ENCODE measurements at places on chromosomes 12 and 14.
A peak's percentile ranks its signal among the peaks of the same experiment; 100 is the strongest.

DNA sequence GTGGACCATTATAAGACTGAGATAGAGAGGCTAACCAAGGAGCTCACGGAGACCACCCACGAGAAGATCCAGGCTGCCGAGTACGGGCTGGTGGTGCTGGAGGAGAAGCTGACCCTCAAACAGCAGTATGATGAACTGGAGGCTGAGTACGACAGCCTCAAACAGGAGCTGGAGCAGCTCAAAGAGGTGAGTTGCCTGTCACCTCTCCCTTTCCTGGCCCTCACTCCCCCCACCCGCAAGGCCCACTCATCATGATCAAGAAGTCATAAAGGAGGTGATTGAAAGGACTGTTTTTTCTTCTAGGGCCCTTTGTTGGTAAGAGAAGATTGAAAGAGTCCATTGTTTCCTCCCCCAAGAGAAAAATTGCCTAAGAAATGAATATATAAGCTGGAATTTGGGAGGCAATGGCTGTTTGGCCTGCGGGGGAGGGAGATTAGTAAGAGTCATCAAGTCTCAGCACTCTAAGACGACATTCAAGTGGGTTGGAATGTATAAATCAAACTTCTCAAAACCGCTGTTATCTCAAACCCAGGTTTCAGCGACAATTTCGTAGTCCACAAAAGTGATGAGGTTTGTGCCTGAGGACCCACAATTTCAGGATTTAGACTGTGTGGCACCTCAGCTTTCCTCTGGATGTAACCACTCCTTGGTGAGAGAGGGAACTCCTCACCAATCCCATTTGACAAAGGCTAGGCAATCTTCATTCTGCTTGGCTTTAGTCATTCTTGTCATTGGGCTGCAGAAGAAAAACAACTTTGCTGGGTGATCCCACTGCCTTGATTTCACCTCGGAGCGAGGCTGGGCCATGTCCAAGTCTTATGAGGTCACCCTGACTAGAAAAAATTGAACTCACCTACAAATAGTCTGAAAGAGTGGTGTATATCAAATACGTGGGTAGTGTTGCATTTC is 966 bp downstream of the BICD1 start:
- DNase-seq, result peak; percentile 69

DNA sequence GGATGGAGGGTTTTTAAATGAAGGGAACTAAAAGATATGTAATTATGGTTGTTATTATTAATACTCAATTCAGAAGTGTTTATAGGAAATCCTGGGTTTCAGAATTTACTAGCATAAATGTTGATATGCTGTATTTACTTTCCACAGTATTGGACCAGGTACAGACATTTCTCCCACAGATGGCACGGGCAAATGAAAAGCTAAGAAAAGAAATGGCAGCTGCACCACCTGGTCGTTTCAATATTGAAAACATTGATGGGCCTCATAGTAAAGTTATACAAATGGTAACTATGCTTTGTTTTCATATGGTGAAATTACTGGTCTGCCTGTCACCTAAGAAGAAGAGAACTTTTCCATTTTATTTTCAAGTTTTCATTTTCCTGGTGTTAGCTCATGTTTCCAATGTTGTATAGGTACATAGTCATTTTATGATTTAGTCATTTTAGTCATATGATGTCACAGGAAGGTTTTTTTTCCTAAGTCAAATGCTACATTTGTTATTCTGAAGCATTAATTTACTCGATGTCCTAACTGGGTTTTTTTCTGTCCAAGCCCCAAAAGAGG is 5.5 kb downstream of the NOPCHAP1 start:
- DNase-seq, result no peak

DNA sequence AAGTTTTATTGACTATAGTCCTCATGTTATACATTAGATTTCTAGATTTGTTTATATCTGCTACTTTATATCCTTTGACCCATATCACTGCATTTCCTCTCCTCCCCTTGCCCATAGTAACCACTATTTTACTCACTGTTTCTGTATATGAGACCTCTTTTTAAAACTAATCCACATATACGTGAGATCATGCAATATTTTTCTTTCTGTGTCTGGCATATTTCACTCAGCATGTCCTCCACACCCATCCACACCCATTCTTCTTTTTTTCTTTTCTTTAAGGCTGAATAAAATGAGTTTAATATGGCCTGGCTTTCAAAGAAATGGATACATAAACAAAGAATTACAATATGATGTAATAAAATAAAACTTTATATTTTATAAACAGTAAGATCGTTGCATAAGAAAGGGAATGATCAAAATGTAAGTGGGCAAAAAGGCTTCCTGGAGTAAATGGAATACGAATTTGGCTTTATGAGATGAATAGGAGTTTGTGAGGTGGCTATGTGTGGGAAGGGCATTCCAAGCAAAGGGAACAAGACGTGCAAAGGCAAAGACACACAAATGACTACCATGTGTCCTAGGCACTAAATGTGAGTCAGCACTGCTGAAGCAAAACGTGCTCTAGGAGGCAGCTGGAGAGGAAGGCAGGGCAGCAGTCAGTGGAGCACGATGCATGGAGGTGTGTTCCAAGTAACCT is 53.2 kb upstream of the HIF1A start:
- no peak for DNase-seq

DNA sequence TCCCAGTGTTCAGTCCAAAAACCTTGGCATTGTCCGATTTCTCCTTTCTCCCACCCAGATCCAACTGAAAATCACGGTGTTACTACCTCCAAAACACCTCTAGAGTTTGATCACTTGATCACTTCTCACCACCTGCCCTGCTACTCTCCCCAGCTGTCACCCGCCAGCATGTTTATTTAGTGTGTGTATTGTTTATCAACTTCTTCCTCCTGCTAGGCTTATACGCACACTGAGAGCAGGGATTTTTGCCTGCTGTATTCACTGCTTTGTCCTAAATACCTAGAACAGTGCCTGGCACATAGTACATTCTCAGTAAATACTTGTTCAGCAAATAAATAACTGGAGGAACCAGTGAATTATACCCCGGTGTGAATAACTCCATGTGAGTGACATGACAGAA is 5.0 kb downstream of the BDKRB1 start:
- DNase-seq, result no peak

DNA sequence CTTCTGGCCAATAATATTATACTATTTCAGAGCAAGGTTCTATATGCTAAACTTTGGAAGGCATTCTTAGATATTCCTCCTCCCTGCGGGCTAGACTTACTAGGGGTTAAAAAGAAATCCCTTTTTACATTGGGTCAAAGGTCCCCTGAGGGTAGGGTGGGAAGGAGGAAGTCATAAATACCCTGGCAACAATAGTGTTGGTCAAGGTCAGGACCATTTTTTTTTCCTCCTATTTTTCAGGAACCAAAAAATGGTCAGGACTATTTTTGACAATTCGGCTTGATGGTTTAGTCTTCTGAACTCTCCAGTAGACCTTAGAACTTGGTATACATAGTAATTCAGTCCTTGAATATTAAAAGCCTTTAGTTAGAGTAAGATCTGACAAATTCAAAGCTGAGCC is 4.5 kb upstream of the NANOG start:
- no peak for DNase-seq

GRCh38 chr12:96143827-96144565 is 50.2 kb upstream of the ELK3 start:
- no peak for DNase-seq

GRCh38 chr14:81633496-81633895 is 99.8 kb upstream of the SEL1L start:
- no peak for DNase-seq

DNA sequence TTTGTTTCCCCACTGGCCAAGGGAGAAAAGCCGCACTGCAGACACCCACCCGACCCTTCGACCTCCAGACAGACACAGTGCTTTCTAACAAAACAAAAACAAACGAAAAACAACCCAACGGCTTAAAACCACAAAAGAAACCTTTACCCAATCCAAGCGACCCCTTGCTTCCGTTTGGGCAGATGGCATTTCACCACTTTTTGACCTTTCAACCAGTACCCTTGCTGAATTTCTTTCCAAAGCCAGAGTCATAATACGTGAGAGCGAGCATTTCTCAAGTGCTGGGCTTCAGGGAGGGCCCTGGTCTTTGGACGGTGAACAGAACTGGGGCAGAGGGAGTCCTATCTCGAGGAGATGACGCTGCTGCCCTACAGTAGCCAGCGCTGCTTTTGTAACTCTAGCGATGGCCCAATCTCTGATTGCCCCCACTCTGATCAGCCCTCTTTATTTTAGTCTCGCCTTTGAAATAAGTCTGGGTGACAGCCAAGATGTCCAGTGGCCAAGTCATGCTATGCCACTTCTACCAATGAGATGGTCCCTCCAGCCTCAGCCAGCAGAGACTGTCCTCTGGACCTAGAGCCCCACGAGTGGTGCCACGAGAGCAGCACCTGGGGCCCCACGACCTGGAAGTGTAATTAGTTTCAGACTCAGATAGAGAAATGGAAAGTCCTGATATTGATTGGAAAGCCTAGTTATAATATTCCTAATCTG is 21.9 kb upstream of the ADIPOR2 start:
- no peak for DNase-seq

DNA sequence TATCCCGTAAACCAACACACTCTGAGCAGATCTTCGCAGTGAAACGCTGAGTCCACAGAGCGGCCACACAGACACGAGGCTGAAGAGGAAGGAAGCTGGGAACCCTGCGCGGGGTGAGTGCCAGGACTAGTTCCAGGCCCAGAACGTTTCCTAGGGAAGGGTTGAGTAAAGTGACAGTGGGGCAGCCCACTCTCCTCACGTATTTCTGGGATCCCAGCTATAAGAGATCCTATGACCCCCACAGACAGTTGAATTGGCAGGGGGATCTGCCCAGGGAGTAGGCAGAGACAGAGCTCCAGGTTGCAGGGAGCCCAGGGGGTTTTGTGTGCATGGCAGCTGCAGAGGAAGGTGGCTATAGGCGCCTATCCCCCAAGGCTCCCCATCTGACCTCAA is 51.1 kb downstream of the GTF2A1 start:
- DNase-seq, result no peak

GRCh38 chr14:32934073-32934880 is 4.4 kb upstream of the NPAS3 start:
- no peak for DNase-seq

DNA sequence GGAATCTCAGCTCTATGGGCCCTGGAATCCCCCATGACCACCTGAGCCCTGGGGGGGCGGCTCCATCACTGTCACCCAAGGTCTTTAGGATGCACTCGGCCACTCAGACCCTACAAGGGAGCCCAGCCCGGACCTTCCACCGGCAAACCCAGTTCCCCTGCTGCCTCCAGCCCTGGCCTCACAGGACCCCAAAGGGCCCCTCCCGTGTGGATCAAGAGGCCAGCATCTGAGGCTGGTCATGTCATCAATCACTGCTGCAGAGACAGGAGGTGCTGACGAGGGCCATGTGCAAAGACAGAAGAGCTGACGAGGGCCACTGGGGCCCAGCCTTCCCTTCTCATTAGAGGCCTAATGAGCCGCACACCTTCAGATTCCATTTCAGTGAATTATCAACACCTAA is 39.0 kb upstream of the SFSWAP start:
- no peak for DNase-seq

- DNase-seq, result no peak
Observed at GRCh38 chr12:124888260-124888659, 24.6 kb upstream of the SCARB1 start.

DNA sequence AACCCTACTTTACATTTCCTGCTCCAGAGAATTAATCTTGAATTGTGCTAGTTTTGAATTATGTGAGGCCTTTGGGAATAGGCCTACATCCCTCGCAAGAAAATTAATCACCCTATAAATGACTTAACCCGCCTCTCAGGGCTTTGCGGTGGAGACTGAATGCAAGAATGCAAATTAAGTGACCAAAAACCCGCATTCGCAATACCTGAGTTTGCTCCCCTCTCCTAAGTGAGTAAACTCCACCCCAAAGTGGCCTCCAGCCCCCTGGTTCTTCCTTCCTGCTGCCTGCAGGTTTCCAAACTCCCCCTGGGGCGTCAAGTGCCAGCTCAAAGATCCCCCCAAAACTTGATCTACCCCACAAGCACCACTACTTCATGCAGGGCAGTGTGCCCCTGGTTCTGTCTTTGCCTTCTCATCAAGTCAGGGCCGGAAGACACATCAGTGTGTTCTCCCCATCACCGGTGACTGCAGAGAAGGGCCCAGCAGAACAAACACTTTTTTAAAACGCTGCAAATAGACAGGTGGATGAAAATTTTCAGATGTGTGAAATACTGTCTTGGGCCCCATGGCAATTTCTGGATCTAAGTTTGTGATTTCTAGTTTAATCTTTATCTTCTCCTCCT is 644.7 kb downstream of the VRK1 start:
- no peak for DNase-seq

GRCh38 chr14:75864352-75864751 is 117.4 kb downstream of the TGFB3 start:
- DNase-seq, result no peak

DNA sequence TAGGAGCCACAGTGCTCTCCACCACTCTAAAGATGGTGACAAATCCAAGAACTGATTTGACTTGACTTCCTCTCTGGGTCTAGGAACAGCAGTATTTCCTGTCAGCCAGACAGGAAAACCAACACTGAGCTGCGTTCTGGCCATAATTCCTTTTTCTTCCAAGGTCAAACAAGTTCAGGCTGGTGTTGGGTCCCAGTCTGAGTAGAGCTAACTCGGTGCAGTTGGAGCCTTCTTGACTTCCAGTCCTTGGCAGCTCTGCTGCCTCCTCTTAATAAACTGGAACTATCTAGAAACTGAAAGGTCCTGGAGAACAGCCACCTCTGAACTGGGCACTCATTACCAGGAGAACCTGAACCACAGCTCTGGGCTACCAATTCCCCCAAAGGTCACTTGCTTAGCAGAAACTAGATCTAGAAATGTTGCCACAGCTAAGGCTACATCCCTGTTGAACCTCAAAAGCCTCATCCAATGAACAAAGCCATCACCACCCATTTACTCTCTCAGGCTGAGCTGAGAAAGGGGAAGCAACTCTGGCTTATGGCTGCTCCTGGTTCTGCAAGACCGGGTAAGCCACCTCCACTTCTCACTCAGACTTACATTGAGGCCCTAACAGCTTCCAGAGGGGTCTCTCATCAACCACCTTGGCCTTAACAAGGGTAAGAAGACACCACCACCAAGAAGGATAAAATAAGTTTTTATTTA is 27.7 kb downstream of the MAX start:
- no peak for DNase-seq

DNA sequence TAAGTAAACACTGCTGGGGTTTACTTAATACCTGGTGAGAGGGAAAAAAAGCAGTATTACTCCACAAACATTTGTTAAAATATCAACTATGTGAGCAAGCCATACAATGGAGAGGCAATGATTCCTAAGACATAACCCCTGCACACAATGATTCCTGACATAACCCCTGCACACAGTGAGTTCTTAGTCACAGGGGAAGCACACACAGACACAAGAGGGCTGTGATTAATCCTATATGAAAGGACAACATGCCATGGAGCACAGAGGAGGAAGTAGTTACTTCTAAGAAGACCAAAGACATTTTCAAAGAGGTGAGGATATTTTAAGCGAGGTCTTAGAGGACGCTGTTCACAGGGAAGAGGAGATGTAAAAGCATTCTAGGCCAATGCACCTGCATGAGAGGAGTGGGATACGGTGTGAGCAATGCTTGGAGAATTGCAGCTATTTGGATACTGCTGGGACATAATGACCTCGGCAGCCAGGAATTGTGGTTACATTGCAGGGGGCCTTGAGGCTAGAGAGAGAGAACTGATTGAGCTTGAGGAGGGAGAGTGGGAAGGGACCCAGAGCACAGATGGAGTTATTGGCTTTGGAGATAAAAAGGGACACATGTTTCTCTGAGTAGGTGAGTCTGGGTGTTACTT is 211.9 kb downstream of the APAF1 start:
- DNase-seq, result no peak
